Activated naive CD4-positive, alpha-beta T cell (primary cell): ENCODE measurements at places on chromosomes 16 and 17.

- no peak for DNase-seq
These were observed 6.2 kb downstream of the DUS1L start for GRCh38 chr17:82059272-82060000.

DNA sequence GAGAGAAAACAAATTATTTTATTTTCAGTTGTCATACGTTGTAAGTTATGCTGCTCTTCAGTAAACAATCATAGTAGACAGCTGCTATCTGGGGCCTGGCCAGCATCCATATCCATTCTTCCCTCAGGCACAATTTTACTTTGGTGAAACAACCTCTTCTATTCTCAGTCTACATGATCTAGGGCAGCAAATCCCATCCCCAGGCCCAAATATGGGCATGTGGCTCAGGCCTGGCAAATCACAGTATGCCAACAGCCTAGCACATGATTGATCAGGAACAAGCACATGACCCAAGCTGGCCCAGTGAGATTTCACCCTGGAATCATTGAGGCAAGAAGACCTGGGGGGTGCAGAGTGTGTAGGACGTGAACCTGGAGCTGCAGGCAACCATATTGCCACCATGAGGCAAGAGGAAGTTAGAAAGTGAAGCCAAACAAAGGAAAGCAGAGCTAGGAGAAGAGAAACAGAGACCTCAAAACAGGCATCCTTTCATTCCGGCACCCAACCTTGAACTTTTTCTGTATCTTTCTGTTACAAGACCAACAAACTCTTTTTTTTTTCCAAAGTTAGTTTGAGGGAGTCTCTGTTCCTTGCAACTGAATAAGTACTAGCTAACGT, 10.3 kb upstream of the ABCC12 start:
- no peak for DNase-seq

- DNase-seq = peak; percentile 15
These were observed 5.6 kb downstream of the ALOX12 start for GRCh38 chr17:7001318-7001961.

DNA sequence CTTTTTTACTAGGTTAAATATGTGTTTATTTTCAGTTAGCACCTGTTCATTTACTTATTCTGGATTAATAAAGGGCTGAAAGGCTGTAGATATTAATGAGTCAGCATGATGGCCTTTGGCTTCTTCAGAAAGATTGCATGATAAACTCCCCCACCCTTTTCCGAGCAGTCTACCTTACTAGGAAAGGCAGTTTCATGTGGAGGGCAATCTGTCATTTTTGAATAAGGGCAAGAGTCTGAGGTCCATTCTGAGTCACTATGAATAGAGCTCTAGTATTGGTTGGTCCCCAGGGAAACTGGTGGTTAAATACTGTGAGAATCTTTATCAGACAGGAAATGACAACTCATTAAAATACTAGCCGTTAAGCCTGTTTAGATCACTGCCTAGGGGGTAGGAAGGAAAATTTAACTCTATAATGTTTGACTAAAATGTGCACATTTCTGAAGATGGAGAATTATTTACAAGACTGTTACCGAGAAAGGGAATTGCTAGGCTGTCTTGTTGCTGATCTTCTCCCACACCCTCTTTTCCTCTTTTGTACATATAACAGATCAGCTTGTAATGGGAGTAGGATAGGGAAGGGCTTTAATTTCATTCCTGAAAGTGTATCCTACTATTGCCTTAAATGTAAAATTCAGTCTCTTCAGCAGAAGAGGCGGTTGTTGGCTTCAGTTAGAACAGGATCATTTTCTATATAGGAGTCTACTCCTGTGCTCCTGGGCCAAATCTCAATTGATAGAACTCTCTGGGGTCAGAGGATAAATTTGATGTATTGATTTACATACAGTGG, 63.3 kb downstream of the TUBD1 start:
- no peak for DNase-seq

- DNase-seq = no peak
These were observed 6.0 kb upstream of the LPCAT2 start for GRCh38 chr16:55502801-55503366.

DNA sequence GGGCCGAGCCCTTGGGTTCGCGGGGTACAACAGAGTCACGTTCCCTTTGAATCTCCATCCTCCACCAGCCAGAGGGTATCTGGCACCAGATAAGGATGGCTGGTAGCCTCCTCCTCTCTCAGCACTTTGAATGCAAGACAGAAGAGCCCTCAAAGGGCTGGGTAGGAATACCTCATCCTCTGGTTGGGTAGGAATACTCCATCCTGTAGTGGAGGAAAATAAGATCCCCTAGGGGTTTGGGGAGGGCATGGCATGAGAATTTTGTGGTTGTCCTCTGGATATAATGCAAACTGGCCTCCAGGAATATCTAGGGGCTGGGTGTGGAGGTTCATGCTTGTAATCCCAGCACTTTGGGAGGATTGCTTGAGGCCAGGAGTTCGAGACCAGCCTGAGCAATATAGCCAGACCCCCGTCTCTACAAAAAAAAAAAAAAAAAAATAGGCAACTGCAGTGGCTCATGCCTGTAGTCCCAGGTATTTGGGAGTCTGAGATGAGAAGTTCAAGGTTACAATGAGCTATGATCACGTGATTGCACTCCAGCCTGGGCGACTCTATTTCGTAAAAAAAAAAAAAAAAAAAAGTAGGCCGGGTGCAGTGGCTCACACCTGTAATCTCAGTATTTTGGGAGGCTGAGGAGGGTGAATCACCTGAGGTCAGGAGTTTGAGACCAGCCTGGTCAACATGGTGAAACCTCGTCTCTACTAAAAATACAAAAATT, 2.7 kb downstream of the IGFBP4 start:
- no peak for DNase-seq

DNA sequence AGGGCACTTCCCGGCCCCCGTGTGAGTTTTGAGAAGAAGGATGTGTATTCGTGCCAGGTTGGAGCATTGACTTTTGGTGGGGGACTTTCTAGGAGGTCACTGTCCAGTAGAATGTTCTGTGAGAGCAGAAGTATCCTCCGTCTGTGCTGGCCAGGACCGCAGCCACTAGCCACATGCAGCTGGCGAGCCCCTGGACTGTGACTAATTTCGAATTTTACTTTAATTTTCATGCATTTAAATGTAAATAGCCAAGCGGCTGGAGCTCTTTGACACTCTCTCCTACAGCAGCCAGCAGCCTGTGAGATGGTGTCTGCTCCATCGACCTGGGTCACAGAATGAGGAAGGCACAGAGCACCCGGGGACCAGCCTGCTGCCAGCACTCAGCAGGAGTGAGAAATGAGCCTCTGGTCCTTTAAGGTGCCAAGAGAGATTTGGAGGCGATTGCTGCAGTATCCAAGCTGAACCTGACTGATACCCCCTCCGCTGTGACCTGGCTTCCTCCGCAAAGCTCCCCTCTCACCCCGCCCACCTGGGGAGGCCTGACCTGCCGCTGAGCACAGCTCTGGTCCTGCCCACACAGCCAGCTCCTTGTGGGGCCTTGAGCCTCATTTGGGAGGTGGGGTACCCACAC, 7.8 kb downstream of the ATP2A3 start:
- DNase-seq = no peak

GRCh38 chr17:1188812-1189504, 9.2 kb upstream of the ABR start:
- DNase-seq = no peak

GRCh38 chr16:74607310-74607961, 522 bp upstream of the GLG1 start:
- DNase-seq = no peak

- no peak for DNase-seq
These were observed 266.7 kb downstream of the ENGASE start for GRCh38 chr17:79341222-79341780.

DNA sequence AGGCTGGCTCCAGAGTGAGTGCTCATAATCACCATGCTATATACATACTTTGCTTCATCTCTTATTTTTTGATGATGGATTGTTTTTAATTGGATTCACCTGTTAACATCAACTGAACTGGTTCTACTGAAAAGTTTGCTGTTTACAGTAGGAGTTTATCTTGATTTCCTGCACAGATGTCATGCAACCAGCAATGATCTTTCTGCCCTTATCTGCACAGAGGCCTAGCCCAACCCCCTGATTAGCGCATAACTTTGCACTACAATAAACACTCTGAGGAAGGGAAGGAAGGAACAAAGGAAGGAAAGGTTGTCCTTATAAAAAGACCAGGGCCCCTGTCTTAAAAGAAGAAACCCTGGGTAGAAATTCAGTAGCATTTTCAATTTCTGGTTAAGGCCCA, 152.9 kb downstream of the RGS9 start:
- DNase-seq = no peak

GRCh38 chr17:2319051-2319450, 15.3 kb downstream of the SRR start:
- no peak for DNase-seq

GRCh38 chr16:62539657-62540056, 503.4 kb upstream of the CDH8 start:
- DNase-seq = no peak

DNA sequence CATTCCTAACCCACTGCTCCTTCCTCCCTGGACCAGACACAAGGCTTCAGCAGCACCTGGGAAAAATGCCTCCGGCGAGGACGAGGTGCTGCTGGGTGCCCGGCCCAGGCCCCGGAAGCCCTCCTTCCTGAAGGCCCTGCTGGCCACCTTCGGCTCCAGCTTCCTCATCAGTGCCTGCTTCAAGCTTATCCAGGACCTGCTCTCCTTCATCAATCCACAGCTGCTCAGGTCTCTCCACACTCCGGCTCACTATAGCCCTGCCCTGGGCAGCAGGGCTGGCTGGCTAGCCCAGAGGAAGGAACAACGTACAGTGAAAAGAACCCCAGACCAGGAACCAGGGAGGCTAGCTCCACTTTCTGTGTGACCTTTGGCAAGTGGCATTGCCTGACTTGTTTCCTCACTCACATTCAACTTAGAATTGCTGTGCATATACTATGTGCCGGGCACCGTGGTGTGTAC, 26.2 kb downstream of the ABCC3 start:
- DNase-seq = no peak

DNA sequence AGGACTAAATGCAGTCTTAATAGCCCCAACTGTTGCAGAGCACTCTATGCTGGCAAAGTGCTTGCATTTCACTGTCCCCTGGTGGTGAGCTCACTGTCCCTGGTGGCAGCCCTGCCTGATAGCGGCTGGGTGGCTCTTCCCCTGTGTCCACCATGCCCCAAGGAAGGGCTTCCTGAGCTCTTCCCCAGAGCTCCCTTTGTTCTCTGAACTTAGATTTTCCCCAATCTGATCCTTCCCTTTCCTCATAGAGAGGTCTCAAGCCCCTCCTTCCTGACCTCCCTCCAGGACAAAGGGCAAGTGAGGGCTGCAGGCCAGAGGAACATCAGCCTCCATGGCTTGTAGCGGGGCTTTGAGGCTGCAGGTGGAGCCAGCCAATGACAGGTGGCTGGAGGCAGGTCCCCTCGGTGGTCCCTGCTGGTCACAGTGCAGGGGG, 17.0 kb downstream of the BEAN1 start:
- no peak for DNase-seq

DNA sequence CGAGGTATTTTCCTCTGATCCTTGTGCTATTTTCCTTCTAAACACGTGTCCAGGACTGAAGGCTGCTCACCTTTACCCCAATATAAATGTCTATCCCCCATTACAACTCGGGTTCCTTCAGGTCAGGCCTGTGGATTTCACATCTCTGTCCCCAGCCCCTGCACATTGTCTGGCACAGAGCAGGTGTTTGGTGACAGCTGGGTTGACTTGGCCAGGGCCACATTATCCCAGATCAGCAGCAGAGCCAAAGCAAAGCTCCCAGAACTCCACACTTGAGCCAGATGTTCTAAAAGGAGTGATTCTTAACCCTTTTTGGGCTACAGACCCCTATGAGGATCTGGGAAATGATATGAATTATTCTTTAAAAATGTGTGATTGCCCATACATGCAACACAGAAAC, 18.0 kb upstream of the SPATA32 start:
- DNase-seq = no peak

GRCh38 chr16:89376812-89377452, 113.4 kb downstream of the ANKRD11 start:
- DNase-seq = no peak

- no peak for DNase-seq
These were observed 967 bp upstream of the CDH15 start for GRCh38 chr16:89170346-89171215.

GRCh38 chr17:41492771-41493170, 3.1 kb upstream of the KRT36 start:
- DNase-seq = no peak

DNA sequence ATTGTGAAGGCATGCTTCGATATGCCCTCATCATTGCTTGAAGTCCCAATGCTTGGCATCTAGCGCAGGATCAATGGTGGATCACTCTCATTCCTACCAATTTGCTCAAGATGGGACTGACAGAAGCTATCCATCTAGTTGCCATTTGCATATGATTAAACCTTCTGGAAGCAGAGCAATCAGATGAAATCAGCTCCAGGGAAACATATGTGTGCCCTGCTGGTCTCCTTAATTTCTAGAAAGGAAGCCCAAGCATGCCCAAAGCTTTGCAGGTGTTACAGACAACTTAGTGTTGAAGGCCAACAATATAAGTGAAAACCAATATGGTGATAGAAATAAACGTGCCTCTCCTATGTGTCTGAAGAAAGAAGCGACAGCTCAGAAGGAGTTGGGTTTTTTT, 350.0 kb upstream of the ERCC4 start:
- no peak for DNase-seq

GRCh38 chr17:73371836-73372235, 60.0 kb upstream of the CDC42EP4 start:
- no peak for DNase-seq

GRCh38 chr16:7887316-7887715, 554.7 kb downstream of the RBFOX1 start:
- DNase-seq = no peak
